ENCODE measurements at places on chromosomes 2 and 18.

DNA sequence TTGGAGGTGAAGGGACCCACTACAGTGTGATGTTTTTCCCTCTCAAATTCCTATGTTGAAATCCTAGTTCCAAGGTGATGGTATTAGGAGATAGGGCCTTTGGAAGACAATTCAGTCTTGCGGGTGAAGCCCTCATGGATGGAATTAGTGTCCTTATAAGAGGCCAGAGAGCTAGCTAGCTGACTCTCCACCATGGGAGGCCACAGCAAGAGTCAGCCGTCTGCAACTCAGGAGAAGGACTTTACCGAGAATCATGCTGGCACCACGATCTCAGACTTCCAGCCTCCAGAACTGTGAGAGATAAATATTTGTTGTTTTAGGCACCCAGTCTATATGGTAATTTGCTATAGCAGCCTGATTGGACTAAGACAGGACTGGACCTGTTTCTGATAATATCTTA is 461.4 kb downstream of the TSN start:
- no peak for DNase-seq

DNA sequence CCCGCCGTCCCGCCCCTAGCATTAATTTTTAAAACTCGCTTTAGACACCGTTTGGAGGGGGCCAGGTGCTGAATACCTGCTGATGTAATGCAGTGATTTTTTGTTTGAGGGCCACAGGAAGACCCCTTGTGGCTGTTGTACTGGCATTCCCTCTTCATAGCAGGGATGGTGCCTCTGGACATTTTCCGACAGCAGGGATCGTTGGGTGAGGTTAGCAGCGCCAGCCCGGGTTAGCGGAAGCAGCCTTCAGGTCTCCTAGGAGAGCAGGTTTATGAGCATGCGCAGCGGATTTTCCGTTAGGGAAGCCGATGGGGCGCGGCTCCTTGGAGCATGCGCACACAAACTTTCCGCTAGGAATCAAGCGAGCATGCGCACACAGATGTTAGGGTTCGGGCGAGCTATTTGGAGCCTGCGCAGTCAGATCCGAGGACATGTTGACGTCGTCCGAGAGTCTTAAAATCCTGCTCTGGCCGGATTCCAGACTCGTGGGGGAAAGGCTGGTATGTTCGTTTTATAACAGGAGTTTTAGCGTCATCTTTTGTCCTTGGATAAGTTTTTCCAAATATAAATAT is 17.2 kb upstream of the C2orf74 start:
- DNase-seq, result peak; percentile 89

DNA sequence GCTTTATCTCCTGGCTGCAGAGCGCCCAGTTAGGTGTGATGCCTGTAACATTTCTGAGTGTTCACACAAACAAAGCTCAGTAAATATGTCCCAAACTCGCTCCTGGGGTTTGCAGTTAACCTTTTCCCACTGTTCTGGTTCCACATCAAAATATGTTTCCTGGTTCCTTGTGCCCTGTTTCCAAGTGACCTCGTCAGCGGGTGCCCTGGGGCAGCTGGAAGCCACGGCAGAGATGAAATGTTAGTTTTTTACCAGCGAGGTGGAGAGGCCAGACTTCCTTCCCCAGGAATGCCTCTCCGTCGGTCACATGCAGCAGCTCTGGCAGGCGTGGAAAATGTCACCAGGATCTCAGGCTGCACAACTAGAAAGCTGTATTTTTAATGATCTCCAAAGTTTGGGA is 18.2 kb downstream of the NFATC1 start:
- DNase-seq, result no peak

DNA sequence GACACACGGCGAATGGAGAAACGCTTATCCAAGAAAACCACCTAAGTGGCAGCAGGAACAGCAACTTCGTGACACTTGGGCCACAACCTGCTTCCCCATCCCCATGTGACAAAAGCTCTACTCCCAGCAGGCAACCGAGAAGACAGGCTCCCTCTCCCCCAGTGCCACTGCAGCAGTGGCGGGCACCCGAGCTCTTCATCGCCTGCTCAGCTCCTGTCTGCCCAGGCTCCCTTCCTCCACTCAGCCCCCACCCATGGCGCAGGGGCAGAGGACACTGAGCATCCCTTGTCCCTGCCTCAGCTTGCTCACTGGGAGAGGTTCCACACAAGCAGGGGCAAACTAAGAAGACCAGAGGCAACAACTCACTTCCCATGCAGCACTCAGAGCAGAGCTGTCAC is 22.9 kb downstream of the SLC66A2 start:
- no peak for DNase-seq

- DNase-seq, result no peak
Observed at GRCh38 chr2:177241711-177242120, 22.8 kb downstream of the NFE2L2 start.

DNA sequence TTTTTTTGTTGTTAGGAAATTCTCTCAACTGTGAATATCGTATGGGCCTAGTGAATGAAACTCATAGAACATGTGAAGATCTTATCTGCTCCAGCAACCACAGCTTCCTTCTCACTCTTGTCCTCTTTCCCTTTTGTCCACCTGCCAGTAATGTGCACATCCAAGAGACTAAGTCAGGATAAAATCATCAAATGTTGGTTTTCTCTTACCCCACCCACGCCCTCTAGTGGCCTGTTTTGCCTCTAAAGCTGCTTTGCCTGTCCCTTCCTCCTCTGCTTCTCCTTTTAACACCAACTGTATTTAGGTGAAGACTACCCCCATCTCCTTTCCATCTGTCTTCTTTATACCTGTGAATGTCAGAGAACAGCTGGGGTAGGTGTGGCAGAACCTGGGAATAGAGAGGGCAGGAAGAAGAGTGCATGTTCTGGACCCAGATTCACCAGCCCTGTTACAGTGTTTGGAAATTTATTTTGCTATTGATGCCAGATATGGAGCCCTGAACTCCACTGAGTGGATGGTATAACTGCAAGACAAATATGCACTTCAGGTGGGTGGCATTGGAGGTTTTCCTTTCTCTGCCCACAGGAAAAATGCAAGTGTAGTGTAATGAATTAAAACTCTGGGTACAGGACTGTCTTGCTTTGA is 8.4 kb upstream of the MGAT5 start:
- DNase-seq, result peak; percentile 69

DNA sequence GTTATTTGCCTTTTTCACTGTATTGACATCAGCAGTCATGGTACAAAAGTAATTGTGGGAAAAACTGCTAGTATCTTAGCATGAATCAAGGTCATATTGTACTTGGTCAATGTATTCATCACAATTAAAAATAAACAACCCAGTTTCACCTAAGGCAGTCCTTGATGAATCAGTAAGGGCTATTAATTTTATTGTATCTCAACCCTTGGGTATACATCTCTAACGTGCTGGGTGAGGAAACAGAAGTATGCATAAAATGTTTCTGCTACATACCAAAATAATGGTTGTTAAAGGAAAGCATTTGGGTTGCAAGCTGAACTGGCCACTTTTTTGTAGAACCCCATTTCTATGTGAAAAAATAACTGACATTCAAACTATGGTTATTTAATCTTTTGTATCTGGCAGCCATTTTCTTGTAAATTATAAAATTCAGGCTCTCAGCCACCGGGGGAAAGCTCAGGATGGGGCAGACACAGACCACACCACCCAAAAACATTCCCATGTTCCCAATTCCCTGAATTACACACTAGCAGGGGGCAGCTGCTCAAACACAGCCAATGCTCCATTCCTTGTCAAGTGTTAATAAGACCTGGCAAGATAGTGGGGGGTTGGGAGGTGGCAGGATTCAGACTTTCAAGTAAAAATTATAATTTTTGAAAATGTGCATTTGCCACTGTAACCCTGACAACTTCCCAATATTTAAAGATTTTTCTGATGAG is 49.3 kb downstream of the OLA1 start:
- no peak for DNase-seq

DNA sequence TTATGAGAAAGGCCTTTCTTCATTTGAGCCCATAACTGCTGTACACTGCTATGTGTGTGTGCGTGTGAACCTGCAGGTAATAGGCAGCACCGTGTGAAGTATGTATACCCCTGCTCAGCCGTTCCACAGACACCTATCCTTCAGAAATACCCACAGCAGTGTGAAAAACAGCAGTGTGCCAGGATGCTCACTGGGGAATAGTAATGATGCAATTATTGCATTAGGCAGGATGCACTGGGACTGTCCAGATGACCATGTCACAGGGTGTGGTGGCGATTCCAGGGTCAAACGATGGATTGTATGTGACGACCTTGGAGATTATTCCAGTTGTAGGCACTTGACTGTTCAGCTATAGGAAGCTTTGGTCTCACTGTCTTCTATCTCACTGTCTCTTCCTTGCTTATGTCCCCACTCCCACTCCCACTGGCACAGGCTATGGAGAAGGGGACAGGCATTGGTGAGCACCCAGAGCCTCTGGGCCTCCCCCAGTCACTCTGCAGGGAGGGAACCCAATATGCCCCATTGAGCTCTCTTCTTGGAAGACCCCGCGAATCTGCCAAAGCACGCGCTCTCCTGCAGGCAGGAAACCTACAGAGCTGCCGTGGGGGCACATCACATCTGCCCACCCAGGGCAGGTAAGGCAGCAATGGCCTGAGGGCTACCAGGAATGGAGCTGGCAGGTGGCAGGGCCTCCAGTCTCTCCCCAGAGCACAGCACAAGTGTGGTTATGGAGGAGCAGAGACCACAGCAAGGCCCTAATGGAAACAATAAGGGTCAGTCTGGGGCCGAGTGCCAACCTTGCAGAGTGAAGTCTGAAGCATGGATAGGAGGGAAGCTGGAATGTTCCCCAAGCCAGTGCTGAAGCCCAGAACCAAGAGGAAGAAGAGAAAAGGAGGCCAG is 518.9 kb upstream of the RAB6C start:
- DNase-seq, result no peak

GRCh38 chr18:10228326-10228725 is 226.1 kb upstream of the APCDD1 start:
- no peak for DNase-seq

DNA sequence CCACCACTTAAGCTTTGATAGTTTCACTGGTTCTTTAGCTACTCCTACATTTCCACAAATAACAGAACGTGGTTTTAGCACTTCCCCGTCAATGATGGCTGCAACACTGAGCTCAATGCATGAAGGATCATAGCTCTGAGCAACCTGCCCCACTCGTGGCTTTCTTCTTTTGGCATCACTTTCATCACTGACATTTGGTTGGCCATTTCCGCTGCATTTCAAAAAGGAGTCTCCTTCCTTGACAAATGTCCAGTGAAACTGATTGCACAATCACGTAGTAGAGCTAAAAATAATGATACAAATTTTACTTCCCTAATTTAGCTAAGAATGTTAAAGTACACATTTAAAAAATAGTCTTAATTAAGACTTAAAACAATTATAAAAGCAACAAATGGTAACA is 205.2 kb upstream of the HDAC4 start:
- DNase-seq, result no peak

GRCh38 chr2:202881570-202881969 is 10.0 kb upstream of the ICA1L start:
- DNase-seq, result no peak

- DNase-seq, result no peak
Observed at GRCh38 chr2:134441153-134441863, 187.4 kb downstream of the MGAT5 start.

DNA sequence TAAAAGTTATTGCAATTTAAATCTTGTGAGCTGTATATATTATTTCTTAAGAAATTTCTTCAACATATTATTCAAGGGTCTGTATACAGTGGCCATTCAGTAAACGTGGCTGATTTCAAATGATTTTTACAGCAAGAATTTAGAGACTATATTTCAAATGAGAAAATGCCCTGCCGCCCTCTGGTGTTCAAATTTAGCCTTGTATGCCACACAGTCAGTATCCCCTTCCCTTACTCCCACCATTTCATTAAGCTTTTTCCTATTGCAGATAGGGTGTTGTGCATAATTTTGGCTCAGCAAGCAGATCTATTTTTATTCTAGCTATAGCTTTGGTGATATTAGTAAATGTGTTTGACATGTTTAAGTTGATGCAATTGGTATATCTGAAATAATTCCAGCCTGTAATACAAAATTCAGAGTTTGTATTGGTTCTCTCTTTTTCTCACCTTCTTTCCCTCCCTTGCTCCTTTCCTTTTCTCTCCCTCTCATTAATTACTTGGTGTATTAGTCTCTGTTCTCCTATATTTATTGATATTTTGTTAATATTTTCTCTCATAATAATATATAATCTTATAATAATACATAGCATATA is 22.8 kb upstream of the SCN7A start:
- DNase-seq, result no peak

DNA sequence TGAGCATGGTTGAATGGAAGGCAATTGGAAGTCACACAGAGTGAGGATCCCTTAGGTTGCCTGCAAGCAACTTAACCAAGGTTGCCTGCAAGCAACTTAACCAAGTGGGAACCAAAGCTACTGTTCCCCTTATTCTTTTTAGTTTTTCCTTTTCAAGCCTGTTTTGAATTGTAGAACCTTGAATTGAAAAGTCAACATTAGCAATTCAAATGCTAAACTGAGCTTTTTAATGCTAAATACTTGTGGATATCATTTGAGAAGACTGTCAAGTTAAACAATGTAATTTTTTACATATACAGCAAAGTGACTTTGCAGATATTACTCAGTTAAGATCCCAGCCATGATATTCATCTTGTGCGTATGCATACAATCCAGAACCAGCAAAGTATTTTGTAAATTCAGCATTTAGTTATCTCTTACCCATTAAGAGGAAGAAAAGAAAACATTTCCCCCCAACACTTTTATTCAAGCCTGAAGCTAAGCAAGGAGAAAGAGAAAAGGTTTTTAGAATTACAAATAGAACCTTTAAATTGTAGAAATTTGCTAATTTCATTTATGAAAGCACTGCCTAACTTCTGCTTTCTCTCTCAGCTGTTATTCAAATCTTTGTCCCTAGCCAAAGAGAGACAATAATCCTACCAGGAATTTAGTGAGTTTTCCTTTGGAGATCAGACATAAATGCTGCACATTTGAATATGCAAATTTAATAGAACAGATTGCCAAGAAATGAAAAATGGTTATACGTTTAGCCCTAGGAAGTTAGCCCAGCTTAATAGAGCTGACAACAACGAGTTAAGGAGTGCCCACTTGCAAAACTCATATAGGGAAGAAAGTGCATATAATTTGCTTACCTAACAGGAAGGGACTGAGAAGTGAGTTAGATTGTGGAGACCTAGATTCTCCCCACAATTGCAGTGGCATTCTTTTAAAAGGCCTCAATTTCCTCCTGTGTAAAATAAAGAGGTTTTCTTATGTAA is 643.2 kb upstream of the PIK3C3 start:
- DNase-seq, result no peak

- no peak for DNase-seq
Observed at GRCh38 chr2:48279344-48280090, 250.4 kb upstream of the STON1 start.
